ENCODE measurements at places on chromosomes 12 and 14.

GRCh38 chr12:1869145-1869544, 48.8 kb downstream of the LRTM2 start:
- DNase-seq: no peak

- DNase-seq: no peak
Measured at GRCh38 chr12:19998961-19999804, 369.2 kb upstream of the PDE3A start.

- DNase-seq: no peak
Measured at GRCh38 chr14:32545095-32545494, 216.0 kb downstream of the AKAP6 start.

- no peak for DNase-seq
Measured at GRCh38 chr12:30795410-30796312, 40.9 kb upstream of the CAPRIN2 start.

DNA sequence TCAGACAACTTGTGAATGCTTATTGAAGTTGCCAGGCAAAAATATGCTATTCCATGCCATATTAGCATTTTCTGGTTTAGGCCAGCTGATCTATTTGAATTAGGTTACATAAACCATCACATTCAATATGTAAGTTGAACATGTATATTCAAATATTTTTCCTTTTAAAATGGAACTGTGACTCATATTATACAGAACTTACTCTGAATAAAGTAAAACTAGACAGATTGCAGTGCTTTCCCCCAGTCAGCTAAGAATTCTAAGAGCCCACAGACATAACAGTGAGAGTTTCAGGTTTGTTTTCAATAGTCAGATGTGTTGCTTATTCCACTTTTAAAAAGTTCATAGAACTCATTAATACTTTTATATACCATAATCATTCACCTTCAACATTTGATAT, 119.8 kb downstream of the MGST1 start:
- no peak for DNase-seq

DNA sequence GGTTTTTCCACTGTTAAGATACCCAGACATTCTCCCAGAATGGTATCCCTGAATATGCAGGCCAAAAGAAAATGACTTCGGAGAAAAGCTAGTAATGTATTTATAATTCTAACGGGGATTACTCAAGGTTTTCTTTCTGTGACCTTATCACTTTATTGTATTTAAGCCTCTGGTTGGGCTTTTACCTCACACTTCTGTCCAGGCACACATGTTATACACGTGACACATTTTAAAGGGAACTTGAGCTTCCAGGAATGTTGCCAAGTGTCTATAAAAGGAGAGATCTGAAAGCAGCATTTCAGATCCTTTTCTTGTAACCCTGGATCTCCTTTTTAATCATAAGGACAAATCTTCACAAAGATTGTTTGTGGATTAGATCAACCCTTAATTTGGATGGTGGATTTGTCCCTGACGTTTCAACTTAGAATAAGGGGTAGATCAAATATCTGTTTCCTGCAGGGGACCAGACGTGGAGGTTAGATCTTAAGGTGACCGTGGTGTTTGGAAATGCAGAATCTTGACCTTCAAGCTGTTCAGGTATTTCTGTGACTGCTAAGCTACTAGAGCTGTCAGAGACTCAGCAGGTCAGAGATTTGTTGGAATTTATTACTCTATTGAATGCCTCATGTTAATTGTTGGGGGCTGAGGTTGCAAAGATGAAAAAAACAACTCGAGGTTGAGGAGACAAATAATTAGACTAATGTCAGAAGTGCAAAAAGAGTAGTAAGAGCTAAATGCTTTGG, 1.5 kb downstream of the CIPC start:
- DNase-seq: no peak

GRCh38 chr12:99985631-99986030, 895 bp upstream of the ANKS1B start:
- no peak for DNase-seq

DNA sequence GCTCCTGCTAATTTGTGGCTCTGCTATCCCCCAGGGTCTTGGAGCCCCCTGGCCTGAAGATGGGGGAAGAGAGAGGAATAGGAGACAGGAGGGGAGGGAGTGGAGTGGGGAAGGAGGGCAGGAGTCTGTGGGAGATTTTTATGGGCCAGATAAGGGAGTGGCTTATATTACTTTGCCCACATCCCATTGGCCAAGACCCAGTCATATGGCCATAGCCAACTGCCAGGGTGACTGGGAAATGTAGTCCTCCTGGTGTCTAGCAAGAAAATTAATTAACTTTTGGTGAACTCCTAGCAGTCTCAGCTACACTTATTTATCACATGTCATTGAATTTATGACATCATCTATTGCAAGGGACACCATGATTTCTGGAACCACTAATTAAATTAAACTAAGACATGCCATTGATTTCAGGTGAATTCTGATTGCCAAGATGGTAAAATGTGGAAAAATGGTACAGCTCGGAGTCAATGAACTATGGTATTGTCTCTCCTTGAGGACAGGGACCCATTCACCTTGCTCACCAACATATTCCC, 50.3 kb downstream of the ESRRB start:
- DNase-seq: no peak

GRCh38 chr12:3964439-3964838, 91.2 kb upstream of the PARP11 start:
- no peak for DNase-seq

- DNase-seq: no peak
Measured at GRCh38 chr12:97778111-97778510, 315.5 kb downstream of the RMST start.

GRCh38 chr12:3529281-3529680, 38.3 kb downstream of the PRMT8 start:
- no peak for DNase-seq

DNA sequence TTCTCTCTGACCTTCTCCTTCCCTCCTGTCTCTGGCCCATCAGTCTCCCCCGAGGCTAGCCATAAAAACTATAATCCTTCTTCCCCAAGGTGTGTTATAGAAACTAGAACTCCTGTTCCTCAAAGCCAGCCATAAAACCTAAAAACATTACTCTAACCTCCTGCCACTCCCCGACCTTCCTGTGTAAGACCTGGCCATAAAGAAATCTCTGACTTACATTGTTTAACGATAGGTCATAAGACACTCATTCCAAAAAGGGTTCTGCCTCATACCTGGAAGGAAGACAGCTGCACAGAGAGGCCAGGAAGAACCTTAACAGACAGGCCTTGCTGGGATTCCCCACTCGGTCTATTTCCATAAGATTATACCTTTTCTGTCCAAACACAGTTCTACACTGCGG, 70.9 kb upstream of the EEA1 start:
- no peak for DNase-seq

DNA sequence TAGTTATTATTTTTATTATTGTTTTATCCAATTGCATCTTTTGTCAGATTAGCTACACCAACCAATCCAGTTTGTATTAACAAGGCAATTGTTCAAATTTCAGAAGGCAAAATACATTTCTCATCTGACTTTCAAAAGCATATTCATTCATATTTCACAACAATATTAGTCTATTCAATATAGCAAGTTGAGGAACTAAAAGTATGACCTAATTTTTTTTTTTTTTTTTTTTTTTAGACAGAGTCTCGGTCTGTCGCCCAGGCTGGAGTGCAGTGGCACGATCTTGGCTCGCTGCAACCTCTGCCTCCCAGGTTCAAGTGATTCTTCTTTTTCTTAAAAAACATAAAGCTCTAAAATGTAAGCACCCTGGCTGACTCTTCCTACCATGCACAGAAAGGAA, 17.3 kb downstream of the COX14 start:
- DNase-seq: no peak

GRCh38 chr14:68977718-68978171, 1.4 kb downstream of the ACTN1 start:
- DNase-seq: no peak

GRCh38 chr14:76292561-76292960, 83.4 kb upstream of the ESRRB start:
- DNase-seq: no peak

DNA sequence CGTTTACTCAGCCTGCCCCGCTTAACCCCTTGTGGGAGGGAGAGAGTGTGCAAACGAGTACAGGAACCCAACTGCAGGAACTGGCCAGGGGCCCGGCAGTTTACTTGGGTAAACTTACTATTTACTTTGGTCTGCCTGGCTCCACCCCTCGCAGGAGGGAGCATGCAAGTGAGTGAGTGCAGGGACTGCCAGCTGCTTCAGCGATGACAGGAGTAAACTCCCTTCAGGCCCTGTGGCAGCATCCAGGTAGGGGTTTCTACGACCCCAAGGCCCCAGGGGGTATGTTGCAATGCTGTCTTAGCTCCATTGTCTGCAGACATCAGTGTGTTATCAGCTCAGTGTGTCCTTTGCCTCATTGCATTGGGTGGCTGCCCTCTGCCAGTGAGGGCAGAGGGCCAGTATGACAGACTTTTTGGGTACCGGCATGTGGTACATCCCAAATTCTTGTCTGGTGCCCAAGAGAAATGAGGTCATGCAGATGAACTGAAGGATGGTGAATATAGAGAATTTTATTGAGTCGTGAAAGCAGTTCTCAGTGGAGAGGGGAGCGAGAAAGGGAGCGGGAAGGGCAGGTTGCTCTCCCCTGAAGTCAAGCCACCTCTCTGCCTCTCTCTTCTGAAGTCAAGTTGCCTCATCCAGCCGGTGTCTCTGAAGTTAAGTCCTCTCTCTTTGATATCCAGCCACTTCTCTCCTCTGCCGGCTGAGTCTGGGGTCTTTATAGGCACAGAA, 181.8 kb downstream of the FUT8 start:
- no peak for DNase-seq

DNA sequence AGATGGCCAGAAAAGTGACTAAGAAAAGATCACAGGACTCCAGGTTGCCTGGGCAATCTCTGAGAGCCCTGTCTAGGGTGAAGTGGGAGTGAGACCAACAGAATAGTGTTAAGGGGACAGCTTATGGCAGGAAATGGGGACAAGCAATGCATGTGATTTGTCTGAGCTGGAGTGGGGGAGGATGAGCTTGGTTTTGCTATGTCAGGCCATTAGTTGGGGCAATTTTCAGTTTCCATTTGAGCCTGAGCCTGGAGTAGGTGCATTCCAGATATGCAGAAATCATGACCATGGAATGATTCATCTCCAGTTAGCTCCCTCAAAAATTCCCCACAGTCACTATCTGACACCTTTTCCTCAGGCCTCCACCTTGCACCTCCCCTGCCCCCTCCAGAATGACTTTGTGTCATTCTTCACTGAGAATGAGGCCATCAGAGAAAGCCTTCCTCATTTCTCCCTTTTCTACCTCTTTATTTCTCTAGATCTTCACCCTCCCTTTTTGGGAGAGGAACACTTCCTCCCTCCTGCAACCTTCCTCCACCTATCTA, 150.9 kb upstream of the PLEKHG7 start:
- no peak for DNase-seq

GRCh38 chr14:105328070-105328677, 13.6 kb downstream of the PACS2 start:
- DNase-seq: no peak

GRCh38 chr14:75805646-75806045, 144.6 kb downstream of the TTLL5 start:
- DNase-seq: no peak

GRCh38 chr12:49944046-49944445, 6.5 kb upstream of the AQP2 start:
- DNase-seq: no peak

DNA sequence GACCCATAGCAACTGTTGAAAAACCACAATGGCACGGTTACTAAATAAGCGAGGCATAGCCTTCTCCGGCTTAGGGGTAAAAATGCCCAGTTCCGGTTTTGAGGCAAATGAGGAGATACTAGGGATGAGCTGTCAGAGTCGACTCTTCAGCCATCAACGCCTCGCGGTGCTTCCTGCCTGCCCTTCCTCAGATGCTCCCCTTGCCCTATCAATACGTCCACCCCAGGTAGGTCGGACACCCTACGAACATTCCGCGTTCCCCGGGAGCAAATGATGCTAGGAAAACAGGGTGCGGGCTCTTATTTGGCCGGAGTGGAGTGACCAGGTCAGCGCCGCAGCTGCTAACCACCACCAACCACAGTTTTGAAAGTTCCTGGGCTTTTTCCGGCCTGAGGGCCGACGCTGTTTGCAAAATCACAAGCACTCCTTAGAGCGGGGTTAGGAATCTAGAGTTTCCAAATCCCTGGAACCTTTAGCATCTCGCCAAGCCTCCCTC, 1.2 kb downstream of the SRSF9 start:
- no peak for DNase-seq

GRCh38 chr14:103027451-103027850, 29.9 kb downstream of the CDC42BPB start:
- no peak for DNase-seq

DNA sequence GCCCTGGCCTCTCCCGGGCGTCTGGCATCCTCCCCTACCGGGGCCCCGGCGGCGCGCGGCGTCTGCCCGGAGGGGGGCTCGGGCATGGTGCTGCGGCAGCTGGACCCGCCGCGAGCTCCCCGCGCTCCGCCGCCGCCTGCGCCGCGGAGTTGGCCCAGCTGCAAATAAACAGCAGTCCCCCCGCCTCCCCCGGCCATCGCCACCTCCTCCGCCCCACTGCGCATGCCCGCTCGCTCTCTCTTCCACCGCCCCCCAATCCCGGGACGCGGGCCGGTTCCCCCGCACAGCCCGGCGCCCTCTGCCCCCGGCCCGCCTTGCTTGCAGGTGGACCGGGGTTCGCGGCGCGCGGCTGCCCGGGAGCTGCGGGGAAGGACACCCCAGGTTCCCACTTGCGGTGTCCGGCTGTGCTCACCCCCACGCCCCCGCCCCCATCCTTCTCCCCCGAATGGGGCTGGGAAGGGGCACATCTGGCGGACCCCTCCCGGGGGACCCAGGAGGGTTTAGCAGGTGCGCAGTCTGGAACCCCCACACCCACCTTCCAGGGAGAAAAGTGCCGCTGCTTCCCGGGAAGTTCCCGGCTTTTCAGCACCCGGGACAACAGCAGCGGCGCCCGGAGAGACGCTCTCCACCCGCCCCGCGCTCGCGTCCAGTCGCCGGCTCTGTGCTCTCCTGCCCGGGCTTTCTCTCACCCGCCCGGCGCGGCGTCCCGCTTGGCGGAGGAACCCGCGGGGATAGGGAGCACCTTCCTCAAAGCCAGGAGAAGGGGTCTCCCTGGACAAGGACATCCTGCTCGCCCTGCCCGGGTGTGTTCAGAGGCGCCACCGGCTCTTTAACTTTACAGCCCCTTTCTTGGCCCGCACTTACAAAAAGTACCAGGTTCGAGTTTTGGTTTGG, at the start of gene TMTC1:
TSS of gene TMTC1 (minus strand) at position 170 of the 894 bp plus-strand sequence. CDS start 191 bp downstream, outside the sequence.
- no peak for DNase-seq

DNA sequence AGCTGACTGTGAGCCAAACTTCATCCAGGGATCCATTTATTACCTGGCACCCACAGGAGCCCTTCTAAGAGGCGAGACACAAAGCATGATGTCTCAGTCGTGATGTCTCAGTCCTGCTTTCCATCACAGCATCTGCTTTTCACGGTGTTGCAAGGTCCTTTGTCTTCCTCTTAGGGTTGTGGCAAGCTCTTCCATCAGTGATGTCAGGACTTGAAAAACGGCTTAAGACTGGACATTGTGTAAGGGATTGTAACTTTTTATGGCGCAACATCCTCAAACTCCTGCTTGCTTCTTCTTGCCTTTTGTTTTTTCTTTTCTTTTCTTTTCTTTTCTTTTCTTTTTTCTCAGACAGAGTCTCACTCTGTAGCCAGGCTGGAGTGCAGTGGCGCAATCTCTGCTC, 586.5 kb upstream of the TMEM132C start:
- no peak for DNase-seq
